ENCODE measurements at places on chromosomes 7 and 10.

DNA sequence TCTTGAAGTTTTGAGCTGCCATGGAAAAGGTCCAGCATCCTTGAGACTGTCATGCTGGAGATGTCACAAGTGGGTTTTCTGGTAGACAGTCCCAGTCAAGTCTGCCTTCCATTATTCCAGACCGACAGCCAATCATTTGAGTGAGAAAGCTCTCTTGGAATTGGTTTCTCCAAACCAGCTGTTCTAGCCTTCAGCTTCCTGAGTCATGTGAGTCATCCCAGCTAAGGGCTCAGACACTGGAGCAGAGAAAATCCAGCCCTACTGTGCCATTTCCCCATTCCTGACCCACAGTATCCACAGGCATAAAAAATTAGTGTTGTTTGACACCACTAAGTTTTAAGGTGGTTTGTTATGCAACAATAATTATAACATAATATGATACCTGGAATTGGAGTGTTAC, 219.0 kb downstream of the ADRA2A start:
- no peak for DNase-seq

GRCh38 chr7:1053002-1053411, 8.7 kb downstream of the GPR146 start:
- no peak for DNase-seq

- no peak for DNase-seq
Measured at GRCh38 chr7:155638366-155638765, 6.1 kb upstream of the RBM33 start.

- DNase-seq: no peak
Measured at GRCh38 chr10:112000466-112000865, 183.1 kb downstream of the GPAM start.

- DNase-seq: no peak
Measured at GRCh38 chr10:3976718-3977117, 191.7 kb upstream of the KLF6 start.

DNA sequence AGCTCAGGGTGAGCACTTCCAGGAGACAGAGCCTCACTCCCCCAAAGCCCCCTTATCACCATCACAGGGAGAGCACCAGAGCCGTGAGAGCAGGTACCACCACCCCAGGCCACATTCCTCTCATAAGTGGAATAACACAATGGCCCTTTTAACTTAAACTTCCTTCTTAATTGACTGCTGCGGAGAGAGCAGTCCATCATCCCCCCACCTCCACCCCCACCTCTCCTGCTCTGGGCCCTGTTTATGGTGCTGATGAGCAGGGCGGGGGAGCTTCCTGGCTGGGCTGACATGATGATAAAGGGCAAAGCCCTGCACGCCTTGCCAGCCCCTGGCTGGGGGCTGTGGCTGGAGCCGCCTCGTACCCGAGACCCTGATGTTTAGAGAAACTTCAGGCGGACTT, 81.4 kb upstream of the PODXL start:
- no peak for DNase-seq

DNA sequence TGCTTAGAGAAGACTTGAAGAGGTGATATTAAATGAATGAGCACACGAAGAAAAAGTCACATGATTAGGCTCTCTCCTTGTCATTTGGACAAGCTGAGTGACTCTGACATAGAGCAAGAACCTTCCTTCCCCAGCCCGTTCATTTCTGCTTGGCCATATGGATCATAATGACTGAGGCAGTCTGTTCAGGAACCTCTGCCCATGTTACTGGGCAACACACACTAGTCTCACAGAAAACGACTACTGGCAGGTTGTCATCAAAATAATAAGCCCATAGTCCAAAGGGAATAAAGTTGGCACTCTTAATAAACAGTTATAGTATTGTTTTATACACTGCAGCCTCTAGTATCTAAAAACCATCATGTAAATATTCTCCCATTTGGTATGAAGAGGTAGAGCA, 635.0 kb downstream of the REEP3 start:
- no peak for DNase-seq

DNA sequence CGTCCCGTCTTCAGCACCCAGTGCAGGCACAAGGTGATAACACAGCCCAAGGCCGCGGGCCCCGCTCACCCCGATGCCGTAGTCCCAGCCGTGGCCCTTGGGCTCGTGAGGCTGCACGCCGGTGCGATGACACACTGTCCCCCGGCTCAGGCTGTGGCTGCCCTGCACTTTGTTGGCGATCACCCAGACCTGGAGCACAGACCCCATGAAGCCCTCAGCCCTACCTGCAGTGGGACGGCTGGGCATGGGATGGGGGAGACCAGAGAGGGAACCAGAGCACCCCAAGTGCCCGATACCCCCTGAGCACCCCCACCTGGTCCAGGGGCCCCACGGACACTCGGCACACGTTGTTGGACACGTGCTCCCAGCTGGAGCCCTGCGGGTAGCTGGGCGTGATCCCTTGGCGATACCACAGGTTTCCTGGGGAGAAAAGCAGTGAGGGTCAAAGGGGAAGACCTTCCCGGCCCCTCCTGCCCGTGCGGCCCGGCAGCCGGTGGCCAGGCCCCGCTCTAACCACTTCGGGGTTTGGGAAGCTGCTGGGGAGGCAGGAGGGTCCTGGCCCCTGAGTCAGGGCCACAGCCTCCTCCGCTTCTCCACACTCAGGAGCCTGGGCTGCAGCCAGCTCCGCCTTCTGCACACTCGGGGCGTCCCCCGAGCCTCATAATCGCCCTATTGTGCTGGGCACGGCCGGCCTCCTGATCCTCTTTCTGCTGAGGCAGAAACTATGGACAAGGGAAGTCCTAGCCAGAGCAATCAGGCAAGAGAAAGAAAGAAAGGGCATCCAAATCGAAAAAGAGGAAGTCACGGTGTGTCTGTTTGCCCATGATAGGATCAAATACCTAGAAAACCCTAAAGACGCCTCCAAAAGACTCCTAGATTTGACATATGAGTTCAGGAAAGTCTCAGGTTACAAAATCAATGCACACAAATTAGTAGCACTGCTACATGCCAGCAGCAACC, 6.7 kb downstream of the BHLHA15 start:
- DNase-seq: no peak

- DNase-seq: no peak
Measured at GRCh38 chr7:156618780-156619367, 21.7 kb upstream of the RNF32 start.

DNA sequence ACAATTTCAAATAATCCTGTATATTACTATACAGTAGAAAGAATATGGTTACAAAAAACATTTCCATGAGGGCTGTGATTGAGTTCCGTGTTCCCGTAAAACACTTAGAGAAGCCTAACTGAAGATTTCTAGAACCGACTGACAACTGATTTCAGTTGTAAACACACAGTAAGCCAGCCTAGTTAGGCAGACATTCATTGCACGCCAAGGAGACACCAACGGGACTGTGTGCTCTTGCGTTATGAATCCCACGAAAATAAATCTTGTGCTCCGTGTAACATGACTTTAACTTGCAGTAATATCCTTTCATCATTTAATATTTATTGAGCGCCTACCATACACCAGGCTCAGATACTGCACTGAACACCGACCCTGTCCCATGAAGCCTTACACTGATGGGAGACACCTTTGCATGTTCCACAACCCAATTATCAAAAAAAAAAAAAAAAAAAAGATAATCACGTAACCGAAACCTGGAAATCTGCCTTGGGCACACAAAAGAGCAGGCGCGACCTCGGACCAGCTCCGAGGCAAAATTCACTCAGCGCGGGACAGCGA, 420 bp upstream of the KLHL7 start:
- no peak for DNase-seq

DNA sequence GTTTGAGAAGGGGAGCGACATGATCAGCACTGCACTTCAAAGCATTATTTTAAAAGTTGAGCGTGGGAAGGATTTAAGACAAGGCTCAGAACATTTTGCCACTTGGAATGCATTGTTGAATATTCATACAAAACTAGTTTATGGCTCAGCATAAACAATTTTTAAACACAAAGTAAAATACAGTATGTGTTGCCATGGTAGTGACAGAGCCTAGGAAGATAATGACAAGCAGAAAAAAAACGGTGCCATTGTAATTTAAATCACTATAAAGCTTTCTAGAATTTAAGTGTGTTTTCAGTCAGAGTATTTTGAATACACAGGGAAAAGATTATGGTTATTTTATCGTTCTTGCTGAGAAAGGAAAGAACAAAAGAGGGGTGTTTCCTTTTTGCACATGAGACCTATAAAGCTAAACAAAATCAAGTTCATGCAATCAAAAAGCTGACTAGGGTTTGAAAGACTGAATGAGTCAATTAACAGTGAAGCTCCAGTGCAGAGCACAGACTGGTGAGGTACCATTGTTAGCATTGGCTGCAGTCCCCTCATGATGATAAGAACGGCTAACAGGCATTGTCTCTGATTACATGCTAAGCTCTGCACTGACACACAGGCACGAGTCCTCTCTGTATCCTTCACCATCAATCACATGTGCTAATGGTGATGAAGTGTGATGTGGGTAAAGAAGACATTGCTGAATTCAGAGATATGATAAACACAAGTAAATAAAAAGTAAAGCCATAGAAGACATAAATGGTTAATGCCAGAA, 181.9 kb upstream of the VSTM2A start:
- no peak for DNase-seq

DNA sequence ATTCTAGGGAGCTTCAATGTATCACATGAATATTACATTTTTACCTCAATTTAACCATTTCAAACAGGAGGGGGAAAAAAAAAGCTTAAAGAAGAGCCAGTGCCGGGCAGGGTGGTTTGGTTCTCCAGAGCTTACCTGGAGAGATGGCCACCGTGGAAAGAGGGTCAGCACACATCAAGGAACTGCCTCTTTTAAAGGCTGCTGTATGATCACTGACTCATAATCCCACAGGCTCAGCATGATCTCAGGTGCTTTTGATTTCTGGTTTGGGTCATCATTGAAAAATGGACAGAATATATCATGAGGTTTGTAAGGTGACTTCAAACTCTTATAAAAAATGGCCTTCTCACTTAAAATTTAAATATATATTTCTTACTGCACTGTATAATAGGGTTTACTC, 67.5 kb upstream of the MDFIC start:
- DNase-seq: no peak

DNA sequence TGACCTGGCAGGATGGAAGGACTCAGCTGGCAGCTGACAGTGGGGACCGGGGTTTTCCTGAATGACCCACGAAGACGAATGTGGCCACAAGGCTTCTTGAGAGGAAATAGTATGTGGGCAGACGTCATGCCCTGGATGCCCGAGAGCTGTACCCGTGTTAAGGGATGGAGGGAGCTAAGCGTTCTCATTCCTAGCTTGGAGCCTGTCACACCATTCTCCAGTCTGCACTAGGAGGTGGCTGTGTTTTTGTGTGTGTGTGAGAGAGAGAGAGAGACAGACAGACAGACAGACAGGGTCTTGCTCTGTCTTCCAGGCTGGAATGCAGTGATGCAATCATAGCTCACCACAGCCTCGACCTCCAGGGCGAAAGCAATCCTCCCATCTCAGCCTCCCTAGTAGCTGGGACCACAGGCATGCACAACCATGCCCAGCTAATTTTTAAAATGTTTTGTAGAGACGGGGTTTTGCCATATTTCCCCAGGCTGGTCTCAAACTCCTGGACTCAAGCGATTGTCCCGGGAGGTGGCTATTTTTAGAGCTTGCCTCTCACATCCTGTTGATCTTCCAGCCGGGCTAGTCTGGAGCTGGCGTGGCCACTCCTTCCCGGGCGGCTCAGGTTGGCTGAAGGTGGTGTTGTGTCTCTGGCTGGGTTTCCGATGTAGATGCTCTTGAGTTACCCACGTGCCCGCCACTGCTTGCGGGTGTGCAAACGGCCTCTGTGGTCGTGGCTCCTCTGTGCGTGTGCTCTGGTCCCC, 2.1 kb downstream of the AMZ1 start:
- DNase-seq: no peak

DNA sequence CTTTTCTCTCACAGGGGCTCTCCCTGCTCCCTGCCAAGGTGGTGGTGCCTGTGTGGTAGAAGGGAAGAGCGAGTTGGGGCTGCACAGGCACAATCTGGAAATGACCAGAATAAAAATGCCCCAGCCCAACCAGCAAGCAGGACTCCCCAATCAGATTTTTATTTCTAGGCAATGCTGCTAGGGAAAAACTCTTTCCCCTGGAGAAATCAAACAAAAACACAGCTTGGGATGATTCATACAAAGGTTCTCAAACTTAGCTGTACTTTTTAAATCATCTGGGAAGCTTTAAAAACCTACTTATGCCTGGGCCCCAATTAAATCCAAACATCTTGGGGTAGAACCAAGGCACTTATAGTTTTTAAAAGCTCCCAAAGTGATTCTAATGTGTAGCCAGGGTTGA, 243.2 kb downstream of the HTR7 start:
- DNase-seq: no peak

DNA sequence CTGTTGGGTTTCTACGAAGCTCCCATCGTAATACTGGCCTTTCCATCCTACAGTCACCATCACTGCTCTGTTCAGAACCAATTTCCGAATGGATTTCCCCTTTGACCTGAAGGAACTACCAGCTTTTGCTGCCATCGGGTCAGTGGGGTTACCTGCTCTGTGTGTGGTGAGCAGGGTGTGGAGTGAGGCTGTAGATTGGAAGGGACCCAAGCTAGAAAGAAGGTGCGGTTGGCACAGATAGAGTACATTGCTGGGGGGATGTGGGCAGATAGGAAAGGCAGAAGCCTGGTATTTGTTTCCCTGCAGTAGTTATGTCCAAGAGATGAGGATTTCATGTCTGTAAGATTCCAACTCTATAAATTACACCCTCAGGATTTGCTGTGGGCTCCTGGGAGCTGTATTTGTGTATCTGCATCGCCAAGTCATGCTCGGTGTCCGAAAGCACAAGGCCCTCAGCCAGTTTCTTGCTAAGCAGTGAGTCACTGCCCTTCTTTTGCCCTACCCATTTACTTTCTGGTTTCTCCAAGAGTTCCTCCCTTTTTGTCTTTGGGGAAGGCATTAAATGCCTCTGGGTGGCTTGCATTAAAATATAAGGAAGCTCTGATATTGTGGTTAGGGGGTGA, 15.4 kb downstream of the CLCN1 start:
- no peak for DNase-seq

DNA sequence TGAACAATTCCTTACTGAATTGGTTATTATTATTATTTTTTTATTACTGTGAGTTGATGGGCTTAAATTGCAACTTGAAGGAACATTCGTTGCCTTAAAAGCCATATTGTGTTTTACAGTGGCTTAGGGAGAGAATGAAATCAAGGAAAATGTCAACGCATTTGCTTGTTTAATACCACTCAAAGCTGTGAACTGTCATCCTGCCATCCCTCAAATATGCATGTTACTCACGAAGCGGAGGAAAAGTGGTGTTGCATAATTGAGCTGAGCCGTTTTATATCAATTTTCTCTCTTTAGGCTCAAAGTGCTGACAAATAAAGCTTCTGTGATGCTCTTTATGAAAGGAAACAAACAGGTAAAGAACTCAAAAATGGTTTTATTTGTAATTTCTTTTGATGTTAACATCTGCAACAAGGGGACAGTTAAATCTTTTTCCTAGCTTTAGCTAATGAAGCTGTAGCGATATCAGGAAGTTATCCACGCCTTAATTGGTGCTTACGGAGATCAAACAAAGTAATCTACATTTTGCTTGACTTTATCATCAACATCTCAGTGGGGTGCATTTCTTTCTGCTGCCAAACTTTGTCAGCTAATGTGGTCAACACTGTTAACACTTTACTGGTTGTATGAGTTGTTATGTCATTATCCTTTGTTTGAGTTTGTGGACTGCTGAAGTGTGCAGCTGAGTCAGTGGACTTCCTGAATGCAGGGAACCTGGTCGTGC, 33.1 kb downstream of the GLRX3 start:
- no peak for DNase-seq

GRCh38 chr10:46106410-46107255, 60.6 kb upstream of the MSMB start:
- no peak for DNase-seq

Data from NCI-H1436 treated with DMSO at 0.1 percent for 48 hours (cell line).